Astrocyte of the spinal cord (primary cell): ENCODE measurements at places on chromosomes 7 and 10.
A peak's percentile ranks its signal among the peaks of the same experiment; 100 is the strongest.

GRCh38 chr10:103757531-103758293, 97.7 kb downstream of the SH3PXD2A start:
- peak; percentile 87 for DNase-seq

DNA sequence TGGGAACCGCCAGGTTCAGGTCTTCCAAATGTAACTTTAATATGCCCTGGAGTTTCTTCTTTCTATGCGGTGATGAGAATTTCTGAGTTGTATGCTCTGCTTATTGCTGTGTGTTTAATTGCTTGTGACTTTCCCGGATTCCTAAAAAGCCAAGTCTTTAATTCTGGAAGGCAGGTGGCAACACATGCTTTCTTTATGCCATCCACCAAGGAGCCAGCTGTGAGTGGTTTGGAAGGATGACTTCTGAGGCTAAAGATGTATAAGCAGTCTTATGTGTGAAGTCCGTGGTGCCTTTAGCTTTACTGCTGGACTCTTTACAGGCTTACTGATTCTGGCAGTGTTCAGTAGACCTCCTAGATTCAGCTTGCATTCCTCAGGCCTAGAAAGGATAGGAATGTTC, 3.1 kb downstream of the SDK1 start:
- DNase-seq, result no peak

GRCh38 chr10:87865241-87865881, 1.9 kb downstream of the PTEN start:
- peak; percentile 35 for DNase-seq

DNA sequence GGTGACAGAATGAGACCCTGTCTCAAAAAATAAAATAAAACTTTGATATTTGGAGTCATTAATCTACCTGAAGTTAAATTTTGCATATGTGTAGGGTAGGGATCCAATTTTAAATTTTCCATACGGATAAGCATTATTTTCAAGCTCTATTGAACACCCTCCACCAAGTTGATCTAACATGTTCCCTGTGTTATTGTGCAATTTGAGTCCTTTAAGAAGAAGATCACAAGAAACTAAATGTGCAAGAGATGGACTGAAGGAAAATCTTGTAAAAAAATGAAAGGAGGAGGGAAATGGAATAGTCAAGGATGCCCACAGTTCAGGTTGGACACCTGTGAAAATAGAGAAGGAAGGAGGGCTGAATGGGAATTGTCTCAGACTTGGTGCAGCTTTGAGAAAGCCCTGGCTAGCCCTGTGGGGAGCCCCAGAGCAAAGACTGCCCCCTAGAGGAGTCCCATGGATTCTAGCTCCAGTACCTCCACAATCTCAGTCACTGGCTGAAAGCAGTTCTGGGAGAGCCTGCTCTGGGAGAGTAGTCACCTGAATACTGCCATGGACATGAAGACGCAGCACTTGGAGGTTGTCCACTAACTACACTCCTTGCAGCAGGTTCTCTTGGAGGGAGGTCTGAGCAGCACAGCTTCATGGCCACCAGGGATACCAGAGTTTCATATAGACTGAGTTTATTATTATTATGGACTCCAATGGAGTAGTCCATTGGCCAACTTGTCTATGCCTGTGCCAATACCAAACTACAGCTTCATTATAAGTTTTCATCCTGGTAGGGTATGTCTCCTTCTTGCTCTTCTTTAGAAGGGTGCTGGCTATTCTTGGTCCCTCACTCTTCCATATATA, 5.7 kb upstream of the TIAL1 start:
- no peak for DNase-seq

DNA sequence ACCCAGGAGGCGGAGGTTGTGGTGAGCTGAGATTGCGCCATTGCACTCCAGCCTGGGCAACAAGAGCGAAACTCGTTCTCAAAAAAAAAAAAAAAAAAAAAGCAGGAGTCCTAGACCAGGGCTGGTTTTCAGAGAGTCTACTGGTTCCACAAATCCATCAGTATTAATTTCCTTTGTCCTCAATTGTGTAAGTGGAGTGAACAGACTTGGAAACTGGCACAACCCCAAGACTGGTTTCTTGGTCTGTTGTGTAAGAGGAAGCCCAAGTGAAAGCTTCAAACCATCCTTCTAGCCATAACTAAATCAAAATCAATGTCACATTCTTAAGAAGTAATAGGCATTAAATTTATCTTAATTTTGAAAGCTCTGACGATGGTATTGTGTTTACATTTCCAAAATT, 213.6 kb downstream of the DGKI start:
- DNase-seq, result no peak

GRCh38 chr10:86339226-86339865, 27.2 kb downstream of the GRID1 start:
- no peak for DNase-seq

DNA sequence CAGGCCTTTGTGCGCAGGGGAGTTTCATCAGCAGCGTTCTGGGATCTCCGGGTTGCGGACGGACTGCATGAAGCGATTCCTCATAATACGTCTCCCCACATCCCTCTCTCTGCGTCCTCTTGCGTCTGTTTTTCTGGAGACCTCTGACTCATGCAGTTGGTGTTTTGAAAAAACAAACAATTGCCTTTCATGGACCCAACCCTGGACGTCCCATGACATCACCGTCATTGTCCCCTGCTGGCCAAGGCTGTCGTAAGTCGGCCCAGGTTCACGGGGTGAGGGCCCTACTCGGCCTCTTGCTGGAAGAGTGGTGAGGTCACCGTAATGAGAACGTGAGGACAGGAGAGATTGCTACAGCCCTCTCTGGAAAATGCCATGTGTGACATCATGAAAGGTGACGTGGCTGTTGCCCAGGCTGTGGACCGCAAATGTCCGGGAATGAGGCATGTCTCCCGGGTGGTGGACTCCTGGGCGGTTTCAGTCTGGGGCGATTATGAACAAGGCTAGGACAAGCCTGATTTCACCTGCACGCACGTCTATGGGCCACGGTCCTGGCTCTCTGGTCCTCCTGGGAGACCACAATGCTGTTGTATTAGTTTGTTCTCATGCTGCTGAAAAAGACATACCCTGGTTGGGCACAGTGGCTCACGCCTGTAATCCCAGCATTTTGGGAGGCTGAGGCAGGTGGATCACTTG, 9.8 kb upstream of the MAFK start:
- DNase-seq, result peak; percentile 97

GRCh38 chr7:125529249-125529648, 599.6 kb upstream of the POT1 start:
- no peak for DNase-seq
